Fibroblast of lung (primary cell): ENCODE measurements at places on chromosomes 4 and X. TPM values are rescaled to one million over a fixed set of nuclear protein-coding genes. Genes with fewer than 3 reads are reported as not detected.

The CHRNA9 gene
- not detected in 2 replicates for total RNA-seq

The BEND2 gene
- total RNA-seq: not detected in 2 replicates

The CSN3 gene
- not detected in 2 replicates for total RNA-seq

The CCDC110 gene
- total RNA-seq: 2.0 and 2.3 TPM in 2 replicates

The RTL3 gene
- total RNA-seq: not detected in 2 replicates

The HAND2 gene
- total RNA-seq: under 0.01 TPM in 2 replicates

The FGFR3 gene
- under 0.01 and 0.33 TPM in 2 replicates for total RNA-seq

DNA sequence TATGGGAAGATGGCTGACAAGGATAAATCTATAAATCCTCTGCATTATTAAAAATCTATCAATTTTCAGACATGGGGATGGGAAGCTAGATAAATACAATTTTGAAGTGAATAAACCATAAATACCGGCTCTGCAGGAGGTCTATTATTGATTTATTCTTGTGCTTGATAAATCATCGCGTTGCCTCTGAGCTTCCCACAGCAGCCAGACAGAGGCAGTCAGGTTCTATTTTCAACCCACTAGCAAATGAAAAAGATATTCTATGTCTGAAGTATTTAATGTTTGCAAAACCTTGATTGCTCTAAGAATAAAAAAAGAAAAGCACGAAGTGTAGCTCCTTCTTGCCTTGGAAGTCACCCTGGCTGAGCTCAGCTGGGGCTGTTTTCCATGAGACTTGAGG is 216.2 kb downstream of the DHRSX start:
- no peaks in the 10 kb centered on the region for H3K36me3 ChIP-seq
- no peak overlapping the region for H3K4me3 ChIP-seq
- DNase-seq: no peak

- no peak overlapping the region for H3K27ac ChIP-seq
- no peaks in the 10 kb centered on the region for H3K4me1 ChIP-seq
- H3K4me3 ChIP-seq: no peak overlapping the region
- no peak for DNase-seq
Observed at GRCh38 chr4:55329012-55329411, 17.0 kb upstream of the SRD5A3 start.

DNA sequence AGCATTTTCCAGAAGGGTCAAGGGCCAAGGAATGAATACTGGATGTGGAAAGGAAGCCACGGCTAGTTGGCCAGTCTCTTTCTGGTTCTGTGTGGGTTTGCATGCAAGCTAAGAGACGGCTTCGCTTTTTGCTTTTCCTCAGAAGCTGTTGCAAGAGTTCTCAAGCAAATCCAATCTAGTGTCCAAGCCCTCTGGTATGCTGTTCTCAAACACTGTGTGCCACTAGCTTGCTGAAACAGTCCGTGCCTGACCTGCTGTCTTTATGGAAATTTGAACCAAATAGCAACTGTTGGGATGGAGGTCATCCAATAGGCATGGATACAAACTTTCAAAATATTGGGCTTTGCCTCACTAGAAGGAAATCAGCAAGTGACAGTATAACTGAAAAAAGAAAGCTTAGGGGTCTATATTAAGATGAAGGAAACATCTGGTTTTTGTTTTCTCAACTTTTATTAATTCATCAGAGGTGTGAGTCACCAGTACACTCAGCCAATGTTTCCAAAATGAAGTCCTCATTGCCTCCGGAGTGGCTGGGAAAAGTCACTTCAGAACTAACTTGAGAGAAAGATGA is 70.5 kb downstream of the SLC9A6 start:
- no peaks in the 10 kb centered on the region for H3K36me3 ChIP-seq
- no peaks in the 10 kb centered on the region for H3K27me3 ChIP-seq
- H3K4me3 ChIP-seq: peak overlapping the region; percentile 16
- peak overlapping the region; percentile 85 for H3K27ac ChIP-seq
- H3K4me1 ChIP-seq: peaks cover 3% of the 10 kb centered on the region

- DNase-seq: peak; percentile 24
- no peaks in the 10 kb centered on the region for H3K36me3 ChIP-seq
- H3K4me1 ChIP-seq: no peaks in the 10 kb centered on the region
- H3K27ac ChIP-seq: no peak overlapping the region
- H3K4me3 ChIP-seq: no peak overlapping the region
Observed at GRCh38 chr4:135418353-135418752, 1216.8 kb upstream of the PABPC4L start.

DNA sequence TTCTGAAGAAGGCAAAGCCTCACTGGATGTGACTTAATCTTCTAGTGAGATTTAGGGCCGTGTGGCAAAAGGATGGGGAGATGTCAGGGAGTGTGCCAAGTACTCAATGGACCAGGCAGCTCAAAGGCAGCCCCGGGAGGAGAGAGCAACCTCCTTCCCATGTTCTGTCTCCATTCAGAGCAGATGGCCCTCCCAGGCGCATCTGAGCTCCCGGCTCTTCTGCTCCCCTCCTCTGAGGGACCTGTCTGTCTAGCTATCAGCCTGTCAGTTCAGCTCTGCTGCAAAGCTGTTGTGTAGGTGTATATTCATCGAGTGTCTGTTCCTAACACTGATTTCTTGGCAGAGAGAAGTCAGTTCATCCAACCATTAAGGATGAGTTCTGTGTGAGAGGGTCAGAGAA is 10.9 kb upstream of the PORCN start:
- no peaks in the 10 kb centered on the region for H3K36me3 ChIP-seq
- no peak overlapping the region for H3K4me3 ChIP-seq
- DNase-seq: no peak
- peaks cover 2% of the 10 kb centered on the region for H3K4me1 ChIP-seq

GRCh38 chr4:6538575-6538974 is 36.4 kb upstream of the MAN2B2 start:
- H3K4me3 ChIP-seq: no peak overlapping the region
- no peak for DNase-seq
- H3K36me3 ChIP-seq: no peaks in the 10 kb centered on the region
- no peaks in the 10 kb centered on the region for H3K4me1 ChIP-seq
- no peaks in the 10 kb centered on the region for H3K27me3 ChIP-seq
- H3K27ac ChIP-seq: no peak overlapping the region

- H3K4me3 ChIP-seq: no peak overlapping the region
- H3K27ac ChIP-seq: no peak overlapping the region
- DNase-seq: peak; percentile 75
- H3K36me3 ChIP-seq: no peaks in the 10 kb centered on the region
- H3K27me3 ChIP-seq: no peaks in the 10 kb centered on the region
Observed at GRCh38 chr4:149553959-149554520, 261.6 kb downstream of the IQCM start.

GRCh38 chr4:122300776-122301175 is 78.0 kb upstream of the ADAD1 start:
- no peak overlapping the region for H3K4me3 ChIP-seq
- no peak overlapping the region for H3K27ac ChIP-seq
- no peaks in the 10 kb centered on the region for H3K27me3 ChIP-seq
- H3K4me1 ChIP-seq: no peaks in the 10 kb centered on the region
- no peak for DNase-seq
- no peaks in the 10 kb centered on the region for H3K36me3 ChIP-seq

DNA sequence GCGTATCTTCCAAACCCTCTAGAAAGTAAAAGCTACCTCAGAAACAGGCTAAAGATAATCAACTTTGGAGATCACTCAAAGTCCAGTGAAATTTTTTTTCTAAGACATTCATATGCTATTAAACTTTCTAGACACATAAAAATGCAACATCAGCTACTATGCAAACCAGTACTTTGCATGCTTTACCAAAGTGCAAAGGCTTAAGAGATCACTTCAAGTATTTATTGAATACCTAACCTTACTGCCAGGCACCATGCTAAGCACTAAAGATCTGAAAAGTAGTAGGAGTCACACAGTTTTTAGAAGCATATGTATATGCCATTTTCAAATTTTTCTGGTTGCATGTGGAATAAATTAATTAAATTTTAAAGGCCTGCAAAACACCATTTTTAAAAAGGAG is 115.8 kb downstream of the THOC2 start:
- no peaks in the 10 kb centered on the region for H3K27me3 ChIP-seq
- H3K4me3 ChIP-seq: no peak overlapping the region
- H3K4me1 ChIP-seq: no peaks in the 10 kb centered on the region
- no peak for DNase-seq

DNA sequence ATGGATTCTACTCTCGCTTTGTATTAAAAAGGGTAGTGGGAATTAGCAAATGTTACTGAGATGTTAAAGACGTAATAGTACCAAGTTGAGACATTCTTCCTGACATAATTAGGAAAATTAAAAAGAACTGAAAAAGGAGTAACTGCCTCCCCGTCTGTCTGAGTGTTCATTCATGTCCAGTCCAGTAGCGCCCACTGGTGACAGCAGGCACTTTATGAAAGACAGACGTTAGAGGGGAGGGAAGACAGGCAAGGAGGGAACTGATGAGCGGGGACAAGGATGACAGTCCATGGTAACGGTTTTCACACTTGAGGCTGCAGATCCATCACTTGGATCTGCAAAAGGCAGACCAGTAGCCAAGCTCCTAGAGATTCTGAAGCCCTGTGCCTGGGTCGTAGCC is 326.7 kb downstream of the STK32B start:
- H3K27ac ChIP-seq: no peak overlapping the region
- H3K36me3 ChIP-seq: no peaks in the 10 kb centered on the region
- H3K27me3 ChIP-seq: no peaks in the 10 kb centered on the region
- no peak for DNase-seq

- H3K36me3 ChIP-seq: no peaks in the 10 kb centered on the region
- peaks cover 6% of the 10 kb centered on the region for H3K4me1 ChIP-seq
- H3K27ac ChIP-seq: no peak overlapping the region
- H3K4me3 ChIP-seq: no peak overlapping the region
- DNase-seq: peak; percentile 77
Observed at GRCh38 chr4:108849611-108850168, 86.8 kb upstream of the ETNPPL start.

DNA sequence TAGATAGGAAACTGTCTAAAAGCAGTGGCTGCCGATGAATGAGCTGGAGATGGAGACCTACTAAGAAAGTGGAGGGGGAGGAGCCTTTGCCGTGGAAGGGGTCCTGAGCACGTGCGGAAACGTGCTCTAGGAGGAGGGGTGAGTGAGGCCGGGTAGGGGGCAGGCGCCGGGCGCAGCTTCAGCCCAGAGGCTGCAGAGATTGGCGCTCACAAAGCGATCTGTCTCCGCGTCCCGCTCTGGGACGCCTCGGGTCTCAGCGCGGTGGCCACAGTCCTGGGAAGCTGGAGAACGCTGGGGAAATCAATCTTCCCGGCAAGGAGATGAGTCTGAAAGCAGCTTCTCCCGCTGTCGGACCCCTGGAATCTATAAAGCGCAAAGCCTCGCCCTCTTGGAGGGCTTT is 444 bp upstream of the ARHGAP6 start:
- H3K27ac ChIP-seq: no peak overlapping the region
- H3K36me3 ChIP-seq: no peaks in the 10 kb centered on the region
- peak overlapping the region; percentile 67 for H3K4me3 ChIP-seq
- H3K27me3 ChIP-seq: no peaks in the 10 kb centered on the region
- no peaks in the 10 kb centered on the region for H3K4me1 ChIP-seq
- DNase-seq: no peak

DNA sequence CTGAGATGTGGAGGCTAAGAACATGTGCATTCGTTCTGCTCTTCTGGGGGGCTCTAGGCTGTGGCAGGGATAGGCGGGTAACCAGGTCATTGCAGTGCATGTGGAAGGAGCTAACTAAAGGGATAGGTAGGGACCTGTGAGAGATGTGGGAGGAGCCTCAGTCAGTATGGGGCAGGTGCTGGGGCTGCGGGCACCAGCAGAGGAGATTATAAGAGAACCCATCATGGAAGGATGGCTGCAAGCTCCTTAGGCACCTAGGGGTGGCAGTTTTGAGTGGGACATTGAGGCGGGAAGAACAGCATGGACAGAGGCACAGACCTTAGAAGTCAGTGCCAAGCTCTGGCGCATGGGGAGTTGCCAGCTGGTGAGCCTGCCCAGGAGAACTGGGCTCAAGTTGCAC is 7.2 kb downstream of the CLDN22 start:
- peaks cover 4% of the 10 kb centered on the region for H3K36me3 ChIP-seq
- H3K4me3 ChIP-seq: no peak overlapping the region
- no peaks in the 10 kb centered on the region for H3K4me1 ChIP-seq
- H3K27ac ChIP-seq: no peak overlapping the region

DNA sequence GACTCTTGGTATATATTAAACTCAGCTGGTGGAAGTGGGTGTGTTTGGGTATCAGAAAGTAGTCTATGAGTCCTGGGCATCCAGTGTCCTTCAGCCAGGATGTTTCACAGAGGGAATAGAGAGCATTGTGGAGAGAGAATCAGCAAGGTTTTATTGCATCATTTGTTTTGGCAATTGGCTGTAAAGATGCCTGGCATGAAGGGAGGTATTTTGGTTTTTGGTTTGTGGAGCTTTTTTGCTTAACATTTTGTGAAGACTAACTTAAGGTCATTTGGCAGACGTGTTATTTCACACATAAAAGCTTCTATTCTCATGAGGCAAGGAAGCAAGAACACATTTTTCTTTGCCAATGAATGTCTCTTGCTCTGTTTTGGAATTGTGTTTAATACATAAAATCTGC is 71.1 kb downstream of the DCLK2 start:
- H3K4me3 ChIP-seq: no peak overlapping the region
- H3K4me1 ChIP-seq: peaks cover 7% of the 10 kb centered on the region
- no peaks in the 10 kb centered on the region for H3K36me3 ChIP-seq
- peak; percentile 34 for DNase-seq
- no peaks in the 10 kb centered on the region for H3K27me3 ChIP-seq

DNA sequence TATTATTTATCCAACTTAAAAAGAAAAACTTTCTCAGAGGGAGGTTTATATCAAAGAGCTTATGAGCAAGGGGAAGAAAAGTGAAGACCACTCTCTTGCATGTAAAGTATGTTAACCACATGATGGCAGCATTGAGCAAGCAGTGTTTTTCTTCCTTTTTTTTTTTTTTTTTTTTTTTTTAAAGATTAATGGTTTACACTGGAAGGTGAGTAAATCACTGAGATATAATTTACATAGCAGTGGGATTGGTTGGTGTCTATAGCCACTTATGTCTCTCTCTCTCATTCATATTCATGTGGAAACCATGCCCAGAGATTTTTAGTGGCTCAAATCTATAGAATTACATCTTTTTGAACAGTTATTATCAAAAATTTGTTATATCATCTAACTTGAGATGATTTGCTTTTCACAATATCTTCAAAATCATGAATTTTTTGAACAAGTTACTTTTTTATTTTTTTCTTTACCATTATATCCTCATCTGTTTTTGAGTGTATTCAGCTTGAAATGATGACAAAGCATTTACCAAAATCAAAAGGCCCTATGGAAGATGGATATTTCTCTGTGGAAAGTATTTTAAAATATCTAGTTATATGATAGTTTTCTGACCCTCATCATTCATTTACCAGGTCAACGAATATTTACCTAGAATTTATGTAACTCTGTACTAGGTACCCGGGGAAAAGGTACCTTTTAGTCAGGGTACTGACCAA is 31.6 kb downstream of the MTHFD2L start:
- no peaks in the 10 kb centered on the region for H3K36me3 ChIP-seq
- H3K4me3 ChIP-seq: no peak overlapping the region
- peak; percentile 75 for DNase-seq
- no peaks in the 10 kb centered on the region for H3K4me1 ChIP-seq

DNA sequence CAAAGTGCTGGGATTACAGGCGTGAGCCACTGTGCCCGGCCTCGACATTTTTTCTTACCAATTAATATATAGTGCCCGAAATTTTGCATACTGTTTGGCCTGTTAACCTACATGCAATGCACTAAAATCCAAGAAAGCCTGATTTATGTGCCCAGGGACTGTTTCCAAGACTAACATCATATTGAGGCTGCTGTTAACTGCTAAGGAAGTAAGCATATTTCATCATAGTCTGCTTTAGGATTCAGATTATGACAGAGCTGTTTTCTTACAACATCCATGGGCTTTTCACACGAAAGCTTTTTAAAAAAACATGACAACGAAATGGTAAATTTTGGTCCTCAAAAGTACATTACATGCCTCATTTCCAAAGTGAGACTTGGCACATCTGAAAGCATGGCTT is 84.4 kb downstream of the STOX2 start:
- DNase-seq: peak; percentile 95
- no peak overlapping the region for H3K27ac ChIP-seq
- H3K36me3 ChIP-seq: no peaks in the 10 kb centered on the region
- no peaks in the 10 kb centered on the region for H3K27me3 ChIP-seq
- peaks cover 5% of the 10 kb centered on the region for H3K4me1 ChIP-seq
